Heart right ventricle (tissue), 16 donors: ENCODE measurements at places on chromosomes 11 and 22. TPM values are rescaled to one million over a fixed set of nuclear protein-coding genes. Genes with fewer than 3 reads are reported as not detected.

DNA sequence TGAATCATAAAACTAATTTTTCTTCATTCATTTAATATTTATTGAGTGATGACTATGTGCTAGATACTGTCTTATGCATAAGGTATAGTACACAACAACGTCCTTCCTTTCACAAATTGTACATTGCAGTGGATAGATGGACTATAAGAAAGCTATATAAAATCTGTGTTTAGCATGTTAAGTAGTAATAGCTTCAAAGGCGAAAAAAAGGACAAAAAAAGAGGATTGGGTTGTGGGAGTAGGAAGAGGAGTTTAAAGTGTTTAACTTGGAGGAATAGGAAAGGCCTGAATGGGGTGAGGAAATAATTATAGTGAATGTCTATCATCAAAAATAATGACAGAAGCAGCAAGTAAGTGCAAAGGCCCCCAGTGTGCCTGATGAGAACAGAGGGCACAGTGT lies 565.4 kb upstream of the LUZP2 start:
- H3K27me3 ChIP-seq = no peaks in the 10 kb centered on the region
- no peaks in the 10 kb centered on the region for H3K36me3 ChIP-seq
- no peak for DNase-seq

DNA sequence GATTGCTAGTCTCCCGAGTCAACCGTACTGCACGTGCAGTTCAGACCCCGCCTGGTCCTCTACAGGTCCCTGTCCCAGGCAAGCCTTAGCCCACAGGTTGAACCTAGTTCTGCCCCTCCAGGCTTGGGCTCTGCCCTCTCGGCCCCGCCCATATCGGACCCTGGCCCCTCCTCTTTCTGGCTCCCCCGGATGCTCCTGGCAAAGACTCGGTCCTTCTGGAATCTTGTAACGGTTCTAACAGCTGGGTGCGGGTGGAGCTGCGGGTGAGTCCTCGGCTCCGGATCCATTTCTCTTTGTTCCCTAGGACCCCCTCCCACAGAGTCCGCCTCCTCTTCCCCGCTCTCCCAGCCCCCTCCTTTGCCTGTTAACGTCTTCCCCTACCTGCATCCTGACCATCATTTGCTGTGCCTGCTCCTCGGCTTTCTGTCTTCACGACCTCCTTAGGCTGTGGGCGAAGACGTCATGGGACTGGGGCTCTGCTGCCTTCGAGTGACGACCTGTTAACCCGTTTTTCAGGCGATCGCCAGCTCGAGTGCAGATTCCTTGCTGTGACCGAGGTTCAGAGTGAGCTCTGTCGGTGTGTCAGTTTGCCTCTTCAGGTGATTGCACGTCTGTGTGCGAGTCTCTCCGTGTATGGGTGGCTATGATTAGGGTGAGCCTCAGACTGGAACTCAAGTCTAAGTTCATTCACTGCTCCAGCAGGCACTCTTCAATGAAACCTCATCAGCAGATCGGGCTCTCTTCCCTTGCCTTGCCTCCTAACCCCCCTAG lies at the start of gene DNHD1:
DNHD1 (plus strand) TSS at position 212 of the 771 bp plus-strand sequence. CDS start 936 bp downstream, outside the sequence.
- H3K4me1 ChIP-seq = no peaks in the 10 kb centered on the region
- H3K36me3 ChIP-seq = no peaks in the 10 kb centered on the region
- H3K27ac ChIP-seq = peak within 1 kb of the TSS; percentile 7
- DNase-seq = peak; percentile 38

CD3E gene
- total RNA-seq = 0.34 TPM

TMEM218 gene
- 6.4 TPM for total RNA-seq

SLC22A25 gene
- not detected for total RNA-seq

TEX12 gene
- total RNA-seq = not detected
